GM03348 (cell line): ENCODE measurements at places on chromosomes 5 and 9.

GRCh38 chr5:8098081-8098480, 229.1 kb downstream of the MTRR start:
- DNase-seq: no peak

DNA sequence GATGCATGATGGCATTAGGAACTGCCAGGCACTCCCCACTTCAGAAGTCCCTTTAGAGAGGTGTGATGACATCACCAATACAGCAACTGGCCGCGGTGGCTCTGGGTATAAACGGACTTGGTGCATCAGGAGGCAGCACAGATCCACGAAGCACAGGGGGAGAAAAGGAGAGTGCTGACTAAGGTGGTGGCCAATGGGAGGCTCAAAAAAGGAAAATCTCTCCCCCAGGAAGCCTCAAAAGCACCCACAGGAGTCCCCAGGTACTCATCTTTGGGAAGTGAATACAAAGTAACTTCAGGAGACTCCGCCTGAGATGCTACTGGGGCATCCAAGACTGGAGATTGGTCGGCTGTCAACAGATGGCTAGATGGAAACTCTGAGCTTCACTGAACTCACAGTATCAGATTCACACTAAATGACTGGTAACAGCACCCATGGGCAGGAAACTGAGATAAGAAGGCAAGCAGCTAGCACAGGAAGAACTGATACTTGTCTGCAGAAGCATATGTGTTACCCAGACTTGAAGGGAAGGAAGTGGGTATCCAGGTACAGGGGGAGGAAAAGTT, 7.6 kb downstream of the TTC39B start:
- no peak for DNase-seq

GRCh38 chr9:109512170-109512756, 14.2 kb upstream of the PTPN3 start:
- no peak for DNase-seq

DNA sequence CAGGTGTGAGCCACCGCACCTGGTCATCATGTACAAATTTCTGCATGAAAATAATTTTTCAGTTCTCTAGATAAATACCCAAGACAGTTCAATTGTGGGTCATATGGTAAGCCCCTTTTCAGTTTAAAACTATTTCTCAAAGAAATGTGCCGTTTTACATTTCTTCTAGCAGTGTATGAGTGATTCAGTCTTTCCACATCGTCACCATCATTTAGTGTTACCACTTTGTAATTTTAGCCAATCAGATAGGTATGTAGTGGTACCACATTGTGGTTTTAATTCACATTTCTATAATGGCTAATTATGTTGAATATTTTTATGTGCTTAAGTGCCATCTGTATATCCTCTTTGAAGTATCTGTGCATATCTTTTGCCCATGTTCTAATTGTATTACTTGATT, 163.1 kb downstream of the AOPEP start:
- DNase-seq: no peak

GRCh38 chr5:77168161-77168878, 42.2 kb upstream of the PDE8B start:
- peak; percentile 69 for DNase-seq

DNA sequence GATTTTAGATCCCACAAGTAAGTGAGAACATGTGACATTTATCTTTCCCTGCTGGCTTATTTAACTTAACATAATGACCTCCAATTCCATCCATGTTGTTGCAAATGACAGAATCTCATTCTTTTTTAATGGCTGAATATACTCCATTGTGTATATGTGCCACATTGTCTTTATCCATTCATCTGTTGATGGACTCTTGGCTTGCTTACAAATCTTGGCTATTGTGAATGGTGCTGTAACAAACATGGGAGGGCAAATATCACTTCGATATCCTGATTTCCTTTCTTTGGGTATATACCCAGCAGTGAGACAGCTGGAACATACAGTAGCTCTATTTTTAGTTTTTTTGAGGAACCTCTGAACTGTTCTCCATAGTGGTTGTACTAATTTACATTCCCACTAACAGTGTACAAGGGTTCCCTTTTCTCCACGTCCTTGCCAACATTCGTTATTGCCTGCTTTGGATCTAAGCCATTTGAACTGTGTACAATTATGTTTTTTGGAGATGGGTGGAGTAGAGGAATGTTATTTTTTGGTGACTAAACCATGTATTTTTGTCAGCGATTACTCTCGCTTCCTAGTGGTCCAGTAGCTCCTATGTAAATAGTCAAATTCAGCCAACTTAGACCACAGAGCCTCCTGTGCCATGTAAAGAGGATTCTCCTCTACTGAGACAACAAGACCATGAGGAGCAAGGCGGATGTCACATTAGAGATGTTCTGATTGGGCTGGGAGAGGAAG, 60.6 kb downstream of the TNFSF15 start:
- peak; percentile 39 for DNase-seq

- peak; percentile 17 for DNase-seq
These were observed 513.4 kb upstream of the MEF2C start for GRCh38 chr5:89396278-89396954.

DNA sequence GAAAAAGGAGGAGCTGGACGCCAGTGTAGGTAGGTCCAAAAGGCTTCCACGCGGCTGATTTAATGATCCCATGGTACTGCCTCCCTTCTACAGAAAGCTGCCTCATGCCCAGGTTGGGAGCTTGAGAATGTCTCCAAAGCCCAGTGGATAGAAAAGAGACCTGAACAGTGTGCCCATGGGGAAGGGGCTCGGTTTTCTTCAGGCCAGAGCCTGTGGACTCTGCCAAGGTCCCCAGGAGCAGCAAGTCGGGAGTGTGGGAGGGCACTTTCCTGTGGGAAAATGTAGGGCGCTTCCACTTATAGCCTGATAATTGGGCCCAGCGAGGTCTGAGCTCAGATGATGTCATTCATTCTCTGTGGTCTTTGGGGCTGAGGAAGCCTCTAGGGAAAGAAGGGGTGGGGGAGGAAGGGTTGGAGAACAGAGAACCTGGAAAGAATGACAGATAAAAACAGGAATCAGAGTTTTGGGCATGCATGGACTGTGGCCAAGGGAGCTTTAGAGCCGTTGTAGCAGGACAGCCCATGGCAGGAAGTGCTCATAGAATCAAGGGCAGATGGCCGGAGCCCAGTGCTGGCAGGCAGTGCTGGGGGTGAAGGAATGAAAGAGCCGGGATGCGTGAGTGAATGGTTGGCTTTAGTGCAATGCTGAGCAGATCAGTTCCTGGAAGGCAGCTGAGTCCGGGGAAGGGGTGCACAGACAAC, 42.5 kb upstream of the SH3PXD2B start:
- peak; percentile 61 for DNase-seq

DNA sequence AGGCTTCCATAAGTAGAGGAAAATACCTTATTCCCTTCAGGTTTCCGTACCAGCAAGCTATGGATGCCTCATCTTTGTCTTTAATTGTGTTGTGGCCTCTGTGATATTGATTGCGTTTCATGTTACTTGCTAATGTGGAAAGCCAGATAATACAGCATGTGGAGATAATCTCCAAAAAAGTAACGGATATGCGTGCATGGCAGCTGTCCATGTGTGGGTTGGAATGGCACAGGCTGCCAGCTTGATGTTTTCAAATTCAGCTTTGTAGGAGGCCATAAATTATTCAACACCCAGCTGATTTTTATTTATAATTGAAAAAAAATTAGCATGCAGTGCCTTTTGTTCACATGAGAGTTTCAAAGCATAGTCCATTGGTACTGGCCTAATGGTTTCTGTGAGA, 144.9 kb downstream of the GIN1 start:
- peak; percentile 7 for DNase-seq

GRCh38 chr9:97601228-97601898, 31.8 kb downstream of the TSTD2 start:
- no peak for DNase-seq

- DNase-seq: peak; percentile 20
These were observed 227.0 kb upstream of the DAP start for GRCh38 chr5:10987925-10988504.

- no peak for DNase-seq
These were observed 182.4 kb downstream of the RGS3 start for GRCh38 chr9:113645978-113646253.
